ENCODE measurements at places on chromosomes 11 and 22.

- DNase-seq: no peak
These were observed 245.0 kb upstream of the POU2AF2 start for GRCh38 chr11:111000400-111001080.

- DNase-seq: peak; percentile 70
These were observed 72.0 kb downstream of the SYN3 start for GRCh38 chr22:32985899-32986765.

DNA sequence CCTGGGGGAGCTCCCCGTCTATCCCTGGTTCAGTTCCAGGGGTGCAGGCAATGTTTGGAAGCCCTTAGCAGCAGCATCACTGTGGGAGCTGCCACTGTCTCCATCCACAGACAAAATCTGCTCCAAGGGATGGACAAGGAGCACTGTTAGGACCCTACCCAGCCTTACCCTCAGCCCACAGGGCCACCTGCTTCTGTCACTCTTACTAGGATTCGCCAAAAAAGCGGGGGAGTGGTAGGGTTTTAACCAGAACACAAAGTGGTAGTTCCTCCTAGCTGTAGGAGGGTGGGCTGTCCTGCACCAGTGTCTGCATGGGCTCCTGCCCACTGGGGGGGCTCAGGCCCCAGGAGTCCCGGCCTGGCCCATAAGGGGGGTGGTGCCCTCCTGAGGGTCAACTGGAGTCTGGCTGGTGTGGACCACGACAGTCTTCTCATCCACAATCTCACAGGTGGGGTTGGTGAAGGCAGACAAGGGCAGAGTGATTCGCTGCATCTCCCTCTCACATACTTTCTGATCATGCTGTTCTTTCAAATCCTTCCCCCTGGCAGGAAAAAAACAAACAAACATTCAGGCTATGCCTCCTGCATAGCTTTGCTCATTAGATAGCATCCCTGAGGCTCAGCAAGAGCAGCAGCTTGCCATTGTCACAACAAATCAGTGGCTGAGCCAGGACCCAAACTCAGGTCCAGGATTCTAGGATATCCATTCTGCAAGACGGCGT, 9.4 kb downstream of the PIK3IP1 start:
- no peak for DNase-seq

DNA sequence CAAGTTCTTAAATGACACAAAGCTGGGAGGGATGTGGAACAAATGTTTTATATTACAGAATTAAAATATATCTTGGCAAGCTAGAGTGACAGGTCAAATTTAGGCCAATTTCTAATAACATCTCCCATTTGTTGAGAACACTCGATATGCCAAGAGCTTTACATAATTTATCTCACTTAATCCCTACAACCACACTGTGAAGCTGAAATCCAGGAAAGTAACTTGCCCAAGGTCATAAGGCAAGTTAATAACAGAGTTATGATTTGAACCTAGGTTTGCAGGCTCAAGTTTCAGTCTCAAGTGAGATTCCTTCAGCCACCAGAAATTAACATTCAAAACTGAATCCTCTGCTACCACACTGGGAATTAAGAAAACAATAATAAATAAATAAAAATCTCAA, 38.3 kb downstream of the RAB30 start:
- DNase-seq: no peak

DNA sequence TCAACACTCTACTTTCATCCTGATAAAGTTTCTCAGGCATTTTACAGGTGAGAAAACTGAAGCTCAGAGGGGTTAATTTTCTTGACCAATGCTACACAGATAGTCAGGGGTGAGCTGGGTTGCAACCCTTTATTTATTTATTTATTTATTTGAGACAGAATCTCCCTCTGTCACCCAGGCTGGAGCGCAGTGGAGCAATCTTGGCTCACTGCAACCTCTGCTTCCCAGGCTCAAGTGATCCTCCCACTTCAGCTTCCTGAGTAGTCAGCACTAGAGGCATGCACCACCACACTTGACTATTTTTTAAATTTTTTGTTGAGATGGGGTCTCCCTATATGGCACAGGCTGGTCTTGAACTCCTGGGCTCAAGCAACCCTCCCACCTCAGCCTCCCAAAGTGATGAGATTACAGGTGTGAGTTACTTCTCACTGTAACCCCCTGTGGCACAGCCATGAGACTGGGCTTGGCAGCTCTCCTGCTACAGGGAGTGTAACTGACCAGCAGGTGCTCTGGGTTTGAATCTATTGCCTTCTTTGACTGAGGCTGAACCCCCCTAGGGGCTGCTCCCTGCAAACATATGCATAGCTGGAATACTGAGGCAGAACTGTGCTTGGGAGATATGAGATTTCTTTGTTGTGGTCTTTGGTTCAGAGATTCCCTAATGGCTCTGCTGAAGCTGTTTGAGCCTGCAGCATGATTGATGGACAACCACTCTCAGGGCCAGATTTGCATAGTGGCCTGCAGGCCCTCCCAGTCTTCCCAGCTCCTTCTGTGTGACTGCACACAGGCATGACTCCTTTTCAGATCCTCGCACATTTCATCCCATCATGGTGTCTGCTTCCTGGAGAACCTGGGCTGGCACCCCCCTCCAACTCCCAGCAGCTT, 6.1 kb downstream of the C11orf96 start:
- DNase-seq: no peak

- DNase-seq: no peak
These were observed 2.8 kb upstream of the LIF start for GRCh38 chr22:30249049-30250038.

DNA sequence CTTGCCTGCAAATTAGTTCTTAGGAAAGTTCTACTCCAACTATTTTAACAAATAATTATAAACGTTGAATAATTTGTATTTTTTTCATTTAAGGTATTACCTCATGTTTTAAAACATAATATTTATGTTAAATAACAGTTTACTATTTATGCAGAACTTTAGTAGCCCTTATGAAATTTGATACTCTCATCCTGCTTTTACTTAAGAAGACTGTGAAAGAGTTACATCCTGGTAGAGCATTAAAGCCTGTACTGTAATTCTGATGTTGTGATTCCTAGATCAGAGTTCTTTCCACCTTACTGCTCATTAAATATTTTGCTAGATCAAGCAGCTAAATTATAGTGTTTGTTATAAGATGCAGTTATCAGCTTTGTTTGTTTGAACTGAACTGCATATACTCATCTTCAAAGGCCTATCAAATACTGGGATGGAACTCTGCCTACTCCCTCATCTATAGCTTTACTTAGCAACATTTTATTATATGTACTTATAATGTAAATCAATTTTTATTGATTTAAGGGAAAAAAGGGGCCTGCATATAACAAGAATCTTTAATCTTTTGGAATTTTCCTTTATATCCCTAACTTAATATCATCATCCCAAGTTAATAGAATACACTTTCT, 304.2 kb downstream of the DYNC2H1 start:
- no peak for DNase-seq

GRCh38 chr22:47401976-47402770, 639.7 kb downstream of the TBC1D22A start:
- DNase-seq: no peak

GRCh38 chr22:45102896-45103420, 60.8 kb upstream of the NUP50 start:
- DNase-seq: no peak

- DNase-seq: no peak
These were observed 2392.8 kb upstream of the RAG2 start for GRCh38 chr11:38990841-38991240.

- DNase-seq: no peak
These were observed 3.3 kb downstream of the TSPAN4 start for GRCh38 chr11:845872-846495.
